ENCODE measurements at places on chromosomes 16 and 17.

- ATAC-seq: peak; percentile 31
These were observed 587 bp downstream of the MMP2 start for GRCh38 chr16:55479430-55480140.

DNA sequence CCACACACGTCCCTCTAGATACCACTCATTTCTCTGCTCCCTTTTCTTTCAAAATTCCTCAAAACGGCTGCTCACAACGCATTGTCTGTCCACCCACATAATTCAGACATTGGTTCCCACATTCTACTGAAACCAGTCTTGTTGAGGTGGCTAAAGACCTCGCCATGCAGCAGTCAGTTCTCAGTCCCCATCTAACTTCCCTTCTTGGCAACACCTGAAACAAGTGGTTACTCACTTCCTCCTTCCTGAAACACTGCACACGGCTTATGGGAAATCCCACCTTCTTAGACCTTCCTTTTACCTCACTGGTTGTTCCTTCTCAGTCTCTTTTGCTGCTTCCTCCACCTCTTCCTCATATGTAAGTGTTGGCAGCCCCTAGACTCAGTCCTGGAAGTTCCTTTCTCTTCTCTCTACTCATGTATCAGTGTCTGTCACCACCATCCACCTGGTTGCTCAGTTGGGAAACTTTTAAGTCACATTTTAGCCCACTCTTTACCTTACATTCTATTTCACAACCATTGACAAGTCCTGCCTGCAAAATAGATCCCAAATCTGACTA lies 277.1 kb downstream of the CEP112 start:
- ATAC-seq: no peak

- peak; percentile 79 for ATAC-seq
These were observed 42.7 kb downstream of the GNA13 start for GRCh38 chr17:65013613-65014391.

DNA sequence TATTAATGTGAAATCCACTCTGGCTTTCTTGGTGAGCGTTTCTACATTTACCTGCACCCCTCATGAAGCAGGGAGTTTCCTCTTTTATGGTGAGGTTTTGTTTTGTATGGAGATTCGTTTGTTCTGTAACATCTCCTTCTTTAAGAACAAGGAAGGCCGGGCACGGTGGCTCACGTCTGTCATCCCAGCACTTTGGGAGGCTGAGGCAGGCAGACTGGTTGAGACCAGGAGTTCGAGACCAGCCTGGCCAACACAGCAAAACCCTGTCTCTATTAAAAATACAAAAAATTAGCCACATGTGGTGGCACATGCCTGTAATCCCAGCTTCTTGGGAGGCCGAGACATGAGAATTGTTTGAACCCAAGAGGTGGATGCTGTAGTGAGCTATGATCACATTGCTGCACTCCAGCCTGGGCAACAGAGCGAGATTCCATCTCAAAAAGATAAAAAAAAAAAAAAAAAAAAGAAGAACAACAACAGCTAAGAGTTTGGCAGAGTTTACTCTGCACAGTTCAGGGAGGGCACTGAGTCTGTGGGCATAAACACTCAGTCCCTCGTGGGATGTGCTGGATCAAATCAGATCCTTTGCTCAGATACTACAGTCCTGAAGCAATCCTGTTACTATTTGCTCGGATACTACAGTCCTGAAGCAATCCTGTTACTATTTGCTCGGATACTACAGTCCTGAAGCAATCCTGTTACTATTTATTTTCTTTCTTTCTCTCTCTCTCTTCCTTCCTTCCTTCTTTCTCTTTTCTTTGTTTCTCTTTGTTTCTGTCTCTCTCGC lies 28.9 kb downstream of the ADCY9 start:
- no peak for ATAC-seq

- ATAC-seq: no peak
These were observed 1159.1 kb upstream of the CDH8 start for GRCh38 chr16:63195336-63195735.

DNA sequence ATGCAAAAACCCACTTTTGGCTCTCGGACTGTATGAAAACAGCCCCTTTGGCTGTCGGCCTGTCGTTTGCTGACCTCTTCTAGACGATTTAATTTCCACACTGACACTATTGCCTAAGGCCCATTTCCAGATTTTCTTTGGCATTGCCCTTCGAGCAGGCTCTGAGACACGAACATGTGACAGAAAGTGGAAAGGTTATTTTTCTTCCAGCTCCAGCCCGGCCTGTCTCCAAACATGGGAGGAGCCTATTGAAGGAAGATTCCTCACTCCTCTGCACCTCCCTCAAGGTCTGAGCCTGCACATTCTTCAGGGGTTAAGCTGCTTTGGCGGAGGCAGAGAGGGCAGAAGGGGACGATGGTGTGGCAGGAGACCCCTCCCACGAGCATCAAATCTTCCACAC lies 85.9 kb upstream of the FOXF1 start:
- ATAC-seq: no peak

- ATAC-seq: peak; percentile 67
These were observed 113.5 kb upstream of the MED13 start for GRCh38 chr17:62178579-62178978.

- ATAC-seq: no peak
These were observed 16.8 kb downstream of the B9D1 start for GRCh38 chr17:19345486-19346350.
